Neural crest cell (in vitro differentiated cells): ENCODE measurements at places on chromosomes 12 and 14.

DNA sequence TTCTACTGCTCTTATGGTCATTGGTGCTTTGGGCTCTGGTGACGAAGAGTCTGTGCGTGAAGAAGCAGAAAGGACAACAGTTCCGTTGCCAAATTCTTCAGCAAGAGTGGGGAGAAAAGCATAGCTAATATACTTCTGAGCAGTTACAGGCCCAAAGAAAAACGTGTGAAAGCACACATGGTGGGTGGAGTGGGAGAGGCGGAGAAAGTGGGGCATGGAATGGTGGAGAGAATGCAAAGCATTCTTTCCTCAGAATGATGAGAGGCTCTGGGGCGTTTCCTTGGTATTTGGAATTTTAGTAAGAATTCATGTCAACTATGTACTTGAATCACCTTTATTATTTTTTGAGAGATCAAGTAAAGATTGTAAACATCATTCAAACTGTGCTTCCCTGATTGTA lies 396.1 kb downstream of the NAV3 start:
- peaks cover 11% of the 10 kb centered on the region for H3K4me1 ChIP-seq
- H3K27me3 ChIP-seq = no peaks in the 10 kb centered on the region
- no peak for DNase-seq
- no peak overlapping the region for H3K27ac ChIP-seq

DNA sequence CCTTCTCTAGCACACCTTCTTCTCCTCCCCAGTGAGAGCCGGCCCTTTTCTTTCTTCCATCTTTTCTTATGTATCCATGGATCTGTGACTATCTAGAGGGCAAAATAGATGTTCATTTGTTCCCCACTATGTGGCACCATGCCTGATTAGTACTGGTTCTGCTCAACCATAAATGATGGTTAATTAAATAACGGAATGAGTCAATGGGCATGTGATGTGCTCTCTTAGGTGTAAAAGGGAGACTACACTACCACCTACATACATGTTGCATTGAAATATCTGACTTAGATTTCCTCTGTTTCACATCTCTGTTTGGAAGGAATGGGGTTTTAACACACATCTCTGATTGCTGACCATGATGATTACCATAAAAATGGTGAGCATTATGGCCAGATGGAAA lies 116.5 kb downstream of the BTG1 start:
- no peak overlapping the region for H3K4me3 ChIP-seq
- peaks cover 7% of the 10 kb centered on the region for H3K4me1 ChIP-seq
- no peaks in the 10 kb centered on the region for H3K36me3 ChIP-seq

- no peak overlapping the region for H3K27ac ChIP-seq
- no peak overlapping the region for H3K4me3 ChIP-seq
- no peaks in the 10 kb centered on the region for H3K27me3 ChIP-seq
- H3K36me3 ChIP-seq = peaks cover 5% of the 10 kb centered on the region
Observed at GRCh38 chr14:101184572-101184971, 281.1 kb upstream of the RTL1 start.

DNA sequence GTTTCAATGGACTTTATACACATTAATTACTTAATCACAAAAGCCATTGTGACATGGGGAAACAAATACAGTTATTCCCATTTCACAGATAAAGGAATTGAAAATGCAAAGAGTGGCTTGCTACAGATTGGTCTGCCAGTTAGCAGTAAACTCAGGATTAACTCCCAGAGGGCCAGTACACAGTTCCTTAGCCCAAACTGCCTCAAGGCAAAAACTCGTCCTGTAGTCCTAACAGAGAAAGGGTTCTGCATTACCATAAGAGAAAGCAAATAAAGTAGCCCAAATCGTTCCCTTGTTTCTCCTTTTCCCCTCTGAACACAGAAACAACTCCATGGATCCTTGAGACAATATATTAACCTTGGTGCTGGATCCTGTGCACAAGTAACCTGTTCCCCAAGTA lies 274.4 kb downstream of the LRIG3 start:
- DNase-seq = no peak
- no peak overlapping the region for H3K4me3 ChIP-seq
- H3K27ac ChIP-seq = no peak overlapping the region
- H3K27me3 ChIP-seq = no peaks in the 10 kb centered on the region

GRCh38 chr12:12628013-12628412 lies 16.3 kb downstream of the CREBL2 start:
- H3K36me3 ChIP-seq = peaks cover 8% of the 10 kb centered on the region
- peaks cover 20% of the 10 kb centered on the region for H3K4me1 ChIP-seq
- H3K27me3 ChIP-seq = no peaks in the 10 kb centered on the region
